ENCODE measurements at places on chromosomes 6 and 20.

- DNase-seq, result no peak
Observed at GRCh38 chr6:8013763-8014162, 50.4 kb downstream of the BLOC1S5 start.

GRCh38 chr6:166496460-166496859, 90.0 kb downstream of the RAMACL start:
- DNase-seq, result no peak

DNA sequence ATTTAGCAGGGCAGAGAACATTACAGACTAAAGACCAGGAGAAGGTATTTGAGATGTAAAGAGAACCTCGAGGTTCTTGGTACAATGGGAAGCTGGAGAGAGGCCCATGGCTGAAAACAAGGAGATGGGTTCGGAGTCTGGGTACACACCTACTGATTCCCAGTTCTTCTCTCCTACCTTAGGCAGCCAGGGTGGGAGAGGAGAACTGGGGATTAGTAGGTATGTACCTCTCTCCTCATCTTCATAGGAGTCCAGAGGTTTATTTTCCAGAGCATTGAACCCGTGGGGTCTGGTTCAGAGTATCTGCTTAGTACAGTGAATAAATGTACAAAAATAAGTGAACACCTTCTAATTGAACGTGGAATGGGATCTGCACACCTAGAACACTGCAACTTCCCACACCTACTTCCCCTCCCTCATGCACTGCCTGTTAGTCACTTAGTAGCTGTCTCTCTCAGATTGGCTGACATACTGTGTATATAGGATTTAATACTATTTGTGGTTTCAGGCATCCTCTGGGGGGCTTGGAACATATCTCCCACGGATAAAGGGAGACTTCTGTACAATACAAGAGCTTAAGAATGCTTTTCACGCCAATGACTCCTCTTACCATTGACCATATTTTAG, 23.5 kb upstream of the NUP153 start:
- DNase-seq, result no peak

DNA sequence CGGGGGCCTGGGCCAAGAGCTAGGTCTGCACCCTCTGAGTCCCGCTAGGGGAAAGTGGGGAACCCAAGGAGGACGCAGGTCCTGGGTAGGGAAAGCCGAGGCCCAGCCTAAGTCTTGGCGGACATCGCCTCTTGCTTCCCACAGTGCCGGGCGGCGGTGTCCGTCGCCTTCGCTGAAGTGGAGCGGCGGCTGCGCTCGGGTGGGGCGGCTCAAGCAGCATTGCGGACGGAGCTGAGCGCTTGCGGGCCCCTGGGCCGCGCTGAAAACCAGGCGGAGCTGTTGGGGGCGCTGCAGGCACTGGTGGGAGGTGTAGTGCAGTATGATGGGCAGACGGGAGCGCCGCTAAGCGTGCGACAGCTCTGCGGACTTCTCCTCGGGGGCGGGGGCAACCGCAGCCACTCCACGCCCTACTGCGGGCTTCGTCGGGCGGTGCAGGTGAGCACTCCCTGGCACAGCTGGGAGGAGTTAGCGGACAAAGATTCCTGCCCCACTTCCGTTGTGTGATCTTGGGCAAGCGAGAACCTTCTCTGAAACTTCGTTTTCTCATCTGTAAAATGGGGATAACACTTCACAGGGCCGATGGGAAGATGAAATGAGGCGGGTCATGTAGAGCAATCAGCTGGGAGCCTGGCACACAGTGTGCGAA, 4.2 kb downstream of the PRSS16 start:
- no peak for DNase-seq

DNA sequence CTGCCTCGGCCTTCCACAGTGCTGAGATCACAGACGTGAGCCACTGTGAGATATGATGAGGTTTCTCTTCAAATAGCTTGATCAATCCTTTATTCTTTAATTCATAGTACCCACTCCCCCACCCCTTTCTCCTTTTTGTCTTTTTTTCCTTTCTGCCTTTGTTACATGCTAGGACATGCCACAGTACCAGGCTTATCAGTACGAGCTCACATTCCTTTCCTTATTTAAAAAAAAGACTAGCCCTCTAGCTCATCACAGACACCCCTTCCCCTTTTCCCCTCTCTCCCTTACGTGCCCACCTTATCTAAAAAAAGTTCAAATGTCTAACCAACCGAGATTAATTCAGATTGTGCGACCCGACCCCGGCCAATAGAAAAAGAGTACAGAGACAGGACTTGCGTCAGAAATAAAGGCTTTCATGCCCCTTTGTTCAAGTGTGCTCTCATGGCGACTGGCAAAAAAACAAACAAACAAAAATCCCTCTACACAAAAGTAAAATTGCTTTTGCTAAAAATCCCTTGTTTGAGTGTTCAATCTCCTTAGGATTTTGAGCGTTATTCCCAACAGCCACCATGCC, 49.2 kb downstream of the MRAP2 start:
- DNase-seq, result no peak

DNA sequence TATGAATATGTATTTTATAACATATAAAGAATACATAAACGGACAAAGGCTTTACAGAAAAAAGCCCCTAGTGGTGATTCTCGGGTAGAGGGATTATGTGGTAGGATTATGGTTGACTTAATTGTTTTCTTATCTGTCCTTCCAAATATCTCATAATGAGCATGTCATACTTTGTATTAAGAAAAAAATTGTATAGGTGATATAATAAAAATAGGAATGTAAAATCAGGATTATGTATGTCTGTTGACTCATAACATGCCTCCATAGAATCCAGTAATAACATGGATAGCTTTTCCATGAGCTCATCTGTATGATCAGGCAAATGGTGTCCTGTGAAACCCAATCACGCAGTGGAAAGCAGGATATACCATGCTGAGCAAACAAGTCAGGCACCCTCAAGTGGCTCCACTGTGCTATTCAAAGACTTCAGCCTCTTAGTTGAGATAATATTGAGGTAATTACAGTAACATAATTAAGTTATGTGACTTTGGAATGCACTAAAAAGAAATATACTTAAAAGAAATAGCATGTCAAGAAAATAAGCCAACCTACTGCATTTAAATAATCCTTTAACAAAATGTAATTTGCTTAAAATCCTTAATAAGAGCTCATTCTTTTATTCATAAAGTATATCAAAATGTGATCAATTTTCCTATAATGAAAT, 39.6 kb upstream of the PRELID3B start:
- peak; percentile 27 for DNase-seq

- no peak for DNase-seq
Observed at GRCh38 chr6:161667957-161668356, 394.1 kb upstream of the AGPAT4 start.

- no peak for DNase-seq
Observed at GRCh38 chr6:127119102-127120022, 891 bp downstream of the RSPO3 start.

DNA sequence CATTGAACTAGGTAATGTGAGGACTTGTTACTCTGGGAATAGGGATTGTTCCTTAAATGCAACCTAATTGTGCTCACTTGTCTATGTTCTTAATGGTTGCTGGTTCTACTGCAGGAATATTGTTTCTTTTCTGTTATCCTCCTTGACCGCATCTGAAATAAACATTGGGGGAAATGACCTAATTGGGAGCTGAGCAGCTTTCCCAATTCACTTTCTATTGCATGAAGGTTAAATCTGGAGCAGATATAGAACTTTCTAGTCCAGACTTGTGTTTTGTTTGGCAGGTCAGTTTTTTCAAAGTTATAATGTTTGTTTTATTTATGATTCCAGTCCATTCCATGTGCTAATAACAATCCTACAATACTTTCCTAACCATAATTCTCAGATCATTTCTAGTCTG, 981.0 kb upstream of the CITED2 start:
- DNase-seq, result no peak

DNA sequence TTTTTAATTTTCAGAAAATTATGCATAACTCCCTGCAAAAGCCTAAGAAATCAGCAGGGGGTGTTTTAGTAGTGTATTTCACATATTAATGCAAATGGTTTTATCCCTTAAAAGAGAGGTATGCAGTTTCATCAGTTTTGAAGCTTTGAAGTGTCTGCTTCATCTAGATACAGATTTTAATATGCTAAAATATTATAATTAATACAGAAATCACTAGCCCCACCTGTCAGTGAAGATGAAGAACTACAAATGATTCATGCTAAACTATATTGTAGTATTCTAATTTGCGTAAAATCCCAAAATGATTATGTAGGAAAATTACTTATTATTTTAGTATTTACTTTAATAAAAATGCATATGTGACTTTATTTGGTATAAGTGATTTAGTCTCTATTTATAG, 2.9 kb upstream of the TFB1M start:
- no peak for DNase-seq

- no peak for DNase-seq
Observed at GRCh38 chr6:156864557-156864956, 87.4 kb downstream of the ARID1B start.

- no peak for DNase-seq
Observed at GRCh38 chr6:32774426-32774825, 11.1 kb upstream of the HLA-DQB2 start.

DNA sequence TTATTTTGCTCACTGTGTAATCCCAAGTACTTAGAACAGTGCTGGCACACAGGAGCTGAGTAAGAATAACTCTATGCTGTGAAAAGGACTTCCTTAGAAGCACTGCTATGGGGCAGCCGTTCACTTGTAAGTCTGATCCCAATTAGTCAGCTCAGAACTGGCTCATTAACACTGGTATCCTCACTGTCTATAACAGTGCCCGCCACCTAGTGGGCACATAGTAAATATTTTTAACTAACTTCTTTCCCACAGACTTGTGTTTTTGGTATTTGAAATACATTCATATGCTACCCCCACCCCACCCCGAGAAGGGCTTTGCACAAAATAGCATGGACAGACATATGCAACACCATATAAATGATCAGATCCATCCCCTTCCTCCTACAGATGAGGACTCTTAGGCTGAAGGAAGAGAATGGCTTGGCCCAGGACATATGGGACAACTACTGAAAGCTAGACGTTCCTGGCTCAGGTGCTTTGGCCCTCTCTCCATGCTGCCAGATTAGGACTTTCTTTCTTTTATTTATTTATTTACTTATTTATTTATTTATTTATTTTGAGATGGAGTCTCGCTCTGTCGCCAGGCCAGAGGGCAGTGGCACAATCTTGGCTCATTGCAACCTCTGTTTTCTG, 47.1 kb downstream of the DST start:
- no peak for DNase-seq

Measured in bone marrow (tissue), 2 donors.